ENCODE measurements at places on chromosomes 1 and 21.

DNA sequence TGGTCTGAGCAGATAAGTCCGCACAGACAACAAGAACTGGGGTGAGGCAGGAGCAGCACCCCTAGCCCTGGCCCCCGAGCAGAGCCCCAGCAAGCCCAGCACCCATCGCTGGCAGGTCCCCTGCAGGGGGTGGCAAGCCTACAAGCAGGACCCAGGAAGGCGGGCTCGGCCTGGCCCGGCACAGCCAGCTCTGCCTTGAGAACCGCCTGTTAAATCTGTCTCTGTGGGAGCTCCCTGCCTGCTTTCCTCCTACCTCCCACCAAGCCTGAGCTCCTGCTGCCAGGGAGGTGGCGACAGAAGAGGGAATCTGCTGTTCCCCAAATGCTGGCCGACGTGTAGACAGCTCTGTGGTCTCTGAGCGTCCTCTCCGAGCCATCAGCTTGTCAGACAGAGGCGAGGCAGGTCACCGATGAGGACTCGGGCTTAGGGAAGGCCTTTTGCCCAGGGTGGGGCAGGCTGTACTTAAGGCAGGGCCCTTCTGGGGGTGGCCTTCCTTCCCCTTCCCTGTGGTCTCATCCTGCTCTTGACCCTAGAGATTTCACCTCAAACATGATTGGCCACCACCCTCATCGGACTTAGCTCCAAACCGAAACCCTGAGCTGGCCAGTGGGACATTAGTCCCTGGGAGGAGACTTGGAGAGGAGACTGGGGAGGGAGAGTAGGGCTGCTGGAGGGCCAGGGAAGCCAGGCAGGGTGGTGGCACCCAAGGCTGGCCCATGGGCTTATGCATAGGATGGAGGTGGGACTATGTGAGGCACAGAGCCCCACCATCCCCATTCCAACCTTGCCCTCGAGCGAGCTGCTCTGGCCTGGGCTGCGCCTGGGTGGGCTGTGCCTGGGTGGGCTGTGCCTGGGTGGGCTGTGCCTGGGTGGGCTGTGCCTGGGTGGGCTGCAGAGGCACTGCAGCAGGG, 7.7 kb downstream of the SELENON start:
- DNase-seq, result no peak

- no peak for DNase-seq
These were observed 67.7 kb upstream of the AJAP1 start for GRCh38 chr1:4586611-4587160.

GRCh38 chr1:90435351-90435750, 281.8 kb downstream of the BARHL2 start:
- DNase-seq, result peak; percentile 43

- peak; percentile 23 for DNase-seq
These were observed 12.8 kb upstream of the LRRC52 start for GRCh38 chr1:165531021-165531420.

DNA sequence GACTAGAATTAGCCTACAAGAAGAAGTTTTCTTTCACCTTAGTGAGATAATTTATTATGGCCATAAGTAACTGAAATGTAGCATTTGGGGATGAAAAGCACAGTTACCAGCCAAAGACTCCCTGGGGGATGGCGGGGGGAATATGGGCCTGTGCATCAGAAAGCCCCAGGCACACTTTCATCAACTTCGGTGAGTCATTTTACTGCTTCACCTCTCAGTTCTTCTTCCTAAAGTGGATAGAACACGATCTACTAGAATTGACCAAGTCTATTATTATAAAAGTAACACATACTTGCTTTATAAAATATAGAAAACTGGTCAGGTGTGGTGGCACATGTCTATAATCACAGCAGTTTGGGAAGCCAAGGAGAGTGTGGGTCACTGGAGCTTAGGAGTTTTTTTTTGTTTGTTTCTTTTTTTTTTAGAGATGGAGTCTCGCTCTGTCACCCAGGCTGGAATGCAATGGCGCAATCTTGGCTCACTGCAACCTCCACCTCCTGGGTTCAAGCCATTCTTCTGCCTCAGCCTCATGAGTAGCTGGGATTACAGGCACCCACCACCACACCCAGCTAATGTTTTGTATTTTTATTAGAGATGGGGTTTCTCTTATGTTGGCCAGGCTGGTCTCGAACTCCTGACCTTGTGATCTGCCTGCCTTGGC, 141.8 kb downstream of the ZZZ3 start:
- no peak for DNase-seq

DNA sequence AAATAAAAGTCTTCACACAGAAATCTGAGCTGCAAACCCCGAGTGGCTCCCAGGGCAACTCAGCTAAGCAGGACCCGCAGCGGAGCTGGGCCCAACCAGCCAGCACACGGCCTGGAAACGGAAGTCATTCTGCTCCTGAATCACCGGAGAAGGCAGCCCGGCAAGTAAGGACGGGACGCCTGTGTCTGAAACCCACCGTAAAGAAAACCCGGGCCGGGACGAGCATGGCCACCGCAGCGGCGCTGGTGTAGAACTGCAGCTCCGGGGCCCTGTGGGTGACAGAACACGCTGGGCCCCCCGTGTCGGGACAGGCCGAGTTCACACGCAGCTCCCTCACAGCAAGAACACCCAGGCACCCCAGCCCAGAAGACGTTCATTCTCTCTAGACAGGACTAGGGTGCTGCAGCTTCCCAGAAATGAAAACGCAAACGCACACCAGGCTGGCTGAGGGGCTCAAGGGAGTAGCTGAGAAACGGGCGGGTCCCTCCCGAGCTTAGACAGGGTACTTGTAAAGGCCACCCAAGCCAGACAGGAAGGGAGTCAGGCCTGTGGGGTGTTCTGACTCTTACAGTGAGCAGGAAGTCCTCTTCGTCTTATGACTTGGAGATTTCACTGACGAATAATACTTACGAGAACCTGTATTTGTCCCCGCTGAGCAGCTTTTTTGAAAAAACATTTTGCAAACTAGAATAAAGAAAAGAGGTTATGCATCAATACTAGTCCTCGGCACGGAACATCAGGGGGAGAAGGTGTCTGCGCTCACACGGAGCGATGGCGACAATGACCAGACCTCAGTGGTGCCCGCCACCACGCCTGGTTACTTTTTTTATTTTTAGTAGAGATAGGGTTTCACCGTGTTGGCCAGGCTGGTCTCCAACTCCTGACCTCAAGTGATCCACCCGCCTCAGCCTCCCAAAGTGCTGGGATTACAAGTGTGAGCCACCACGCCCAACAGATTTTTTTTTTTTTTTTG, 10.9 kb upstream of the CDK11B start:
- no peak for DNase-seq

DNA sequence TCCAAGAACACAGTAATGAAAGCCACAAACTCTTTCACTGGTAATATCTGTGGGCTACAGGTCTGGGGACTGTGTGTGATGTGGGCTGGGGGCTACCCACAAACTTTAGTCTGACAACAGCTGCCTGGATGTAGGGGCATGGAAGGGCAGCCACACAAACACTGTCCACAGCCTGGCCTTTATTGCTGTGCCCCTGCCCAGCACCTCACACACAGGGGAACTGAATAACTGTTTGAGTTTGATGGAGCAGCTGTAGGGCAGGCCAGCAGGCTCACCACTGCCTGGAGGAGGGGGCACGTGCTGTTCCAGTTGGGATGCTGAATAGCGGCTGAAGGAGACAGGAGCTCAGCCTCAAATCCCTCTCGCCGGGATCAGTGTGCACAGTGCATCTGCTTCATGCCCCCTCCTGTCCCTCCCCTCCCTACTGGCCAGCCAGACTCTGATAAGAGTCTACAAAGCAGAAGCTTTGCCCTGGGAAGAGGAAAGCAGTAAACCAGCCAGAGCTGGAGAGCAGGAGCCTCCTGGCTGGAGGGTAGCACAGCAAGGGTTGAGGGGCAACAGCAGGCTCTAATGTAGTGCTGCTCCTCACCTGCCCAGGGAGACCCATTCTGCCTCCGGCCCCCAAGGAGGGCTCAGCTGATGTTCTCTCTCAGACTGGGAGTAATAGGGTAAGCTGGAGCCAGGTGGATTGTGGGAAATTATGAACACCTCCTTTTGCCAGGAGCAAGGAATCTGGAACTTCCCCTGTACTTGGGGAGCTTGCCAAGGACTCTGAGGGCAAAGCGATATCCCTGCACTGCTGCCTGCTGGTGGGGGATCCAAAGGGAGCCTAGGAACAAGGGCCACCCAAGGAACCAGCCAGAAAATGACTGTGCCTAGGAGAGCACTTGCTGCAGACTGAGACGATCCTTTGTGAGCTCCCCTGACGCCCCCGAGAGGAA, 70.2 kb upstream of the GOLT1A start:
- DNase-seq, result no peak

- no peak for DNase-seq
These were observed 6.9 kb downstream of the TNFRSF1B start for GRCh38 chr1:12173631-12174121.

DNA sequence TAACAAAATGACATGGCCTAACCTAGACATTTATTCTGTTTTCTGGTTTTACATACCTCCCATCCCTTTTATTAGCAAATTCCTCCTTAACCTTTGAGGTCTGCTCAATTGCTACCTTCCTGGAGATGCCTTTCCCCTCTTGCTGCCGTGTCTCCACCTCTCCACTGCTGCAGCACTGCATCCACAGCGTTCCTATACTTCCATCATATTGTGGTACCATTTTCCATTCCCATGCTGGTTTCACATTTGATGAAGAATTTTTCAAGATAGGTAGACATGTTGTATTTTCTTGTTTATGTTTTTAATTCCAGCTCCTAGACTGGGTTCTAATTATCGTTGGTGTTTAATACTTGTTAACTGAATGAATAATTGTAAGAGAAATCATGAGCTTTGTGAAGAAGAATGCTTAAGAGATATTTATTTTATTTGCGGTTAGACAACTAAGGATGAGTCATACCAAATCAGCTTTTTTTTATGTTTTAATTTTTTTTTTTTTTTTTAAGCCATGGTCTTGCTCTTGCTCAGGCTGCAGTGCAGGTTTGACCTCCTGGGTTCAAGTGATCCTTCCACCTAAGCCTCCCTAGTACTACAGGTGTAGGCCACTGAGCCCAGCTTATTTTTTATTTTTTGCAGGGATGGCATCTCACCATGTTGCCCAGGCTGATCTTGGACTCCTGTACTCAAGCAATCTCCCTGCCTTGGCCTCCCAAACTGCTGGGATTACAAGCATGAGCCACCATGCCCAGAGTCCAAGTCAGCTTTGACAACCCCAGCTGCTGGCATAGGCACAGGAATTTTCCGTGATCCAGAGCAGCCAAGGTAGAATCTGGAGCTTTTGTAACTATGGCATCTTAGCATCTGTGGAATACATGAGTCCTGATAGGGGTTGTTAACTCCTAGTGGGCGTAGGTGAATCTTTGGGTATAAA, 44.0 kb downstream of the ATP6V1G3 start:
- no peak for DNase-seq

- no peak for DNase-seq
These were observed 51.6 kb upstream of the TTC39A start for GRCh38 chr1:51381964-51382363.

- no peak for DNase-seq
These were observed 59.9 kb downstream of the SPSB1 start for GRCh38 chr1:9352377-9353134.

GRCh38 chr1:238658763-238659162, 727.6 kb upstream of the CHRM3 start:
- no peak for DNase-seq

GRCh38 chr1:215772151-215772550, 205.0 kb downstream of the KCTD3 start:
- no peak for DNase-seq

GRCh38 chr1:26493938-26494337, 21.7 kb downstream of the HMGN2 start:
- DNase-seq, result no peak

DNA sequence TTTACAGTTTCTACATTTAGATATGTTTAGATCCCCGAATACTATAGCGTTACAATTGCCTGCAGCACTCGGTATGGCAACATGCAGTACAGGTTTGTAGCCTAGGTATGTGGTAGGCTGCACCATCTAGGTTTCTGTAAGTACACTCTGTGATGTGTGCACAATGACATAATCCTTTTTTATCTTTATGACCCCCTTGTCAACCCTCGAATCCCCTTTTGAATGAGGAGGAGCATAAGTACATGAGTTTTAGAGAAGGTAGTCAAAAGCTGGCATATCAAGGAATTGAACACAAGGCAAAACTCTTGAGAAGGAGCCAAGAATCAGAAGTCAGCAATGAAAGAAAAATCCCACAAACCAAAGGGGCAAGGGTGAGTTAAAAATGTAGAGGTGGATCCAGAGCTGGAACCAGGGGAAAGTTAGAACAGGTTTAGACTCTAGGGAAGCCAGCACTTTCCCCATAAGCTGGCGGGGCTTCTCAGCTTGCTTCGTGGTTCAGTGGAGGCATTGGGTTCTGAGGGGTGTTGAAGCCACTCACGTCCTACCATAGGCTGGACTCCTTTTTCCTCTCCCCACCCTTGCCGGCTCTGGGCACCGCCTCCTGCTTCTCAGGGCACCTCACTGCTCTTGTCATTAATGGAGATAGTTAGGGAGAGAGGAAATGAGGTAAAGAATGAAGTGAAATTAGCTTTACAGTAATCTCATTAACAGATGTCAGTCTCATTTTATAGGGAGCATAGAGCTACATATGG, 31.3 kb downstream of the OLFML3 start:
- no peak for DNase-seq

GRCh38 chr1:202702088-202702487, 8.2 kb downstream of the SYT2 start:
- DNase-seq, result no peak

DNA sequence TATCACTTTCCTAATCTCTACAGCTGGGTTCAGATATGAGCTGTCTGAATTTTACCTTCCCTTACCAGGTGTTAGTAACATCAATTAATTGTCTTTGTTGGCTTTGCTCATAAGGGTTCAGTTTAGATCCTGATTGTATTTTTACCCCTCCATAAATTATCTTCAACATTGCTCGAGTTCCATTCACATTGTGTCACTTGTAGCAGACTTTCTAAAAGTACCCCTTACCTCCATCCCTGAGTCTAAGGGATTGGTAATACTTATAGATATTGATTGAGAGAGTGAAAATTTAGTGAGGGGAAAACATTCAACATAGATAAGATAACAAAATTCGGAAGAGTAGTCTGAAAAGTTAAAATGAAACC, 7.3 kb downstream of the RASAL2 start:
- DNase-seq, result no peak

- DNase-seq, result no peak
These were observed 321.7 kb upstream of the USP25 start for GRCh38 chr21:15408089-15408488.

- DNase-seq, result peak; percentile 15
These were observed 17.5 kb upstream of the RAB4A start for GRCh38 chr1:229253151-229253974.

GRCh38 chr1:156821801-156822200, 5.2 kb upstream of the SH2D2A start:
- DNase-seq, result no peak

- DNase-seq, result no peak
These were observed 8.7 kb downstream of the C1orf74 start for GRCh38 chr1:209775678-209776077.

DNA sequence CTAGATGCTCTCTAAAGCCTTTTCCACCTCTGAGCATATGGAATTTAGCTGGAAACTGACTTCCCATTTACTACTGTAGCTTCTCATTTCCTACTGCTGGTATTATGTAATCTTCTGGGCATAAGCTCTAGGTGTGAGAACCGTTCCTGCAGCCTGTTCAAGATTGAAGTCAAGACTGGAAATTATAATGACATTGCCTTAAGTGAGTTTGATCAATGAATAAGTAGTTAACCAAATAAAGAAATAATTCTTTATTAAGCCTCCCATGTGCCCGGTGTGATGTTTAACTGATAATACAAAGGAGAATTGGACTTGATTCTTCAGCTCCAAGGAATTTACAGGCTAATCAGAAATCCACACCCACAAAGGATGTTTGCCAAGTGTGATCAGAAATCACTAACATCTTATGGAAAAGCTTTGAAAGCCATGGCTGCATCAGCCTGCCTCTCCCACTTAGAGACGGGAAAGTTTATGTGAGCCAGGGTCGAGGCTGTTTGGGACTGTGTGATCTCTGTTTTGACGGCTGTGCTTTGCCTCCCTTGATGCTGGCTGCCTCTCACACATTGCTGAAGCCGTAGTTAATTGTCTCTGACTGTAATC, 36.4 kb upstream of the PRELP start:
- DNase-seq, result no peak

All from DMS 273 treated with DMSO at 0.1 percent for 48 hours (cell line).